ENCODE measurements at places on chromosomes 4 and X.

- no peak for DNase-seq
These were observed 70.8 kb downstream of the RGS12 start for GRCh38 chr4:3363411-3364141.

GRCh38 chrX:44025555-44025954 lies 52.4 kb upstream of the NDP start:
- peak; percentile 61 for DNase-seq

GRCh38 chr4:169741569-169741968 lies 16.2 kb downstream of the HPF1 start:
- no peak for DNase-seq

- DNase-seq, result no peak
These were observed 4.6 kb upstream of the CDKL2 start for GRCh38 chr4:75634951-75635350.

GRCh38 chr4:170875868-170876267 lies 786.1 kb upstream of the AADAT start:
- DNase-seq, result no peak

DNA sequence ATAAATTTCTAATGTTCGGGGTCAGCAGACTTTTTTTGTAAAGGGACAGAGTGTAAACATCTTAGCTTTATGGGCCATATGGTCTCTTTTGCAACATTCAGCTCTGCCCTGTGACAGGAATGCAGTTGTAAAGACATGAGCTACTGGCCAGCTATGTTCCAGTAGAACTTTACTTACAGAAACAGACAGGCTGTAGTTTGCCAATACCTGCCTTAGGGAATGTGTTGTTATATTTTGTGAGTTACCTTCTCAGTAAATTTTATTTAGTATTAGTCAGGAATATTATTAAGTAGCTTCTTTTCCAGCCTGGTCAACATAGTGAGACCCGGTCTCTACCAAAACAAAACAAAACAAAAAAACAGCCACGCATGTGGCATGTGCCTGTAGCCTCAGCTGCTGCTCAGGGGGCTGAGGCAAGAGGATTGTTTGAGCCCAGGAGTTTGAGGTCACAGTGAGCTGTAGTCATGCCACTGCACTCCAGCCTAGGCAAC lies 48.7 kb downstream of the HTT start:
- no peak for DNase-seq

DNA sequence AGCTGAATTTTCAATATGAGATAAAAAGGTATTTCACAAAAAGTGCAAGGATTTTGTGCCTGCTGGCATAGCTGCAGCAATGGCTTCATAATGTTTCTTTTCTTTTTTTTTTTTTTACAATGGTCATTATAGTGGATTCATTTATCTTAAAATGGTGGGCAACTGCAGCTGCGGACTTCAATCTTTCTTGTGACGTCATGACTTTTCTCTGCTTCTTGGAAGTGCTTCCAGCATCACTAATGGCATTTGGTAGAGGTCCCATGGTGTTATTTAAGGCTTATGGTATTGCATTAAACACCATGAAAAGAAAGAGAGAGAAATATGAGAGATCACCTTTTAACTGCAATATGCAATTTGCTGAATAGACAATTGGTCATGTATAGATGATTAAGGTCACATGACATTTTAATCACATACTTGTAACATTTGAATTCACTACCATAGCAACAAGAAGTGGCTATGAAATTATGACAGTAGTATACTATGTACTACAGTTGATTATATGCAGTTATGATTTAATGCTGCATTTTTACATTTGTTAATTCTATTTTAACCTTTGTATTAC lies 684.0 kb upstream of the AADAT start:
- DNase-seq, result no peak

DNA sequence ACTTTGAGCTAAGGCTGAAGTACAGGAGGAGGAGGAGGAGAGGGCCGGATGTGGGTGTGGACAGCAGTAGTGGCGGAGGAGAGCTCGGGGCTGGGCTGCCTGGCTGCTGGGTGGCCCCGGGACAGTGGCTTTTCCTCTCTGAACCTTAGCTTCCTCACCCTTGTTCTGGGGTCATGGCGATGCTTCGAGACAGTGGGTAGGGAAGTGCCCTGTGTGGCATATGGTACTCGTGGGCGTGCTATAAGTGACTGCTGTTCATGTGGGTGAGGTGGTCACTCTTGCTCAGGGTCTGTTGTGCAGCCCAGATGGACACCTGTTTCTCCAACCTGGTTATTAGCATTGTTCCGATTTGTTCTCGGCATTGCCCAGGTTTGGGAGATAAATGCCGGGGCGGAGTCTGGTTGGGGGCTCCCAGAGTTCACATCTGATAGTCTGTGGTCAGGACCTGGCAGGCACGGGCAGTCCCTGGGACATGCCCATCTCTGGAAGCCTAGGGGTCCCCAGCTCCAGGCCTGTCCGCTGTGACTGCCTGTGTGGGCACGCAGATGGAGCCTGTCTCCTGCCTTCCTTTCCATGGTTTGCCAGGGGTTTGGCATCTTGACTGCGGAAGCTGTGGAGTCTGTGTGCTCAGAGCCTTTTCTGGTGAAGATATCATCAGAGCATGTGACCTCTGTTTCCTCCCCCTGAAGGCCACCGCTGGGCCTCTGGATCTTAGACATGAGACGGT lies 4.9 kb upstream of the CPZ start:
- DNase-seq, result no peak

- no peak for DNase-seq
These were observed 74.0 kb downstream of the FANCB start for GRCh38 chrX:14798805-14799397.

DNA sequence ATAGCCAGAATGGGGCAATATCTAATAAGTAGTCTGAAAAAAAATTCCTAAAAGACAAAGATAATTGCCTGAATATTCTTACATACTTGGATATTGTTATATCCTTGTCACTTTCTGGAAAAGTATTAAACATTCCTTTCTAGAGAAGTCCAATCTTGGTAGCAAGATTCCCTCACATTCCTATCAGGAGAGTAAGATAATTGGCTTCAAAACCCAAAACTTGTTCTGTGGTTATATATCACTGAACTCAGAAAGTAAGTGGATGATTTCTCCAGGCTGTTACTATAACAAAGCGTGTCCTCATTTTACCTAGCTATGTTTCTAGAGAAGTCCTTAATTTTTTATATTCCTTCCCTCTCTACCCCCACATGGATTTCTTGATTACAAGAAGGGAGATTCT lies 46.0 kb upstream of the TEX13A start:
- DNase-seq, result no peak

DNA sequence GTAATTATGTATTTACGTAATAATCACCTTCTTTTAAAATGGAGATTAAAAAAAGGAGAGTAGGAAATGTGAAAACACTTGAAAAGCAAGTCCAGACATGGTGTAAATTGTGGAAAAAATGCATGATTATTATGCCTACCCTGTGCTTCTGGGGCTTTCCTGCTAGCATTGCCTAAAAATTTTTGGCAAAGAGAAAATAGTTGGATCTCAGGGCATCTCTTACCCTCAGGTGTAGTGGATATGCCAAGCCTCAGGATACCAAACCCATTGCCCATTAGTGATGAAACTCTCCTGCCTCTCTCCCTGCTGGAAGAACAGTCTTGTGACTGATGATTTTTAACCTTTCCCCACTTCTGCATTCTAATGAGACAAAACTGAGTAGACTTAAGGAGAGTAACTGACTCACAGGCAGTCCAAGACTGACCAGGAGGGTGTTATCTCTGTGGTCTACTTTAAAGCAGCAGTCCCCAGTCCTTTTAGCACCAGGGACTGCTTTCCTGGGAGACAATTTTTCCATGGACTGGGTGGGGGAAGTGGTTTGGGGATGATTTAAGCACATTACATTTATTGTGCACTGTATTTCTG lies 174.6 kb downstream of the ZNF330 start:
- DNase-seq, result peak; percentile 8

DNA sequence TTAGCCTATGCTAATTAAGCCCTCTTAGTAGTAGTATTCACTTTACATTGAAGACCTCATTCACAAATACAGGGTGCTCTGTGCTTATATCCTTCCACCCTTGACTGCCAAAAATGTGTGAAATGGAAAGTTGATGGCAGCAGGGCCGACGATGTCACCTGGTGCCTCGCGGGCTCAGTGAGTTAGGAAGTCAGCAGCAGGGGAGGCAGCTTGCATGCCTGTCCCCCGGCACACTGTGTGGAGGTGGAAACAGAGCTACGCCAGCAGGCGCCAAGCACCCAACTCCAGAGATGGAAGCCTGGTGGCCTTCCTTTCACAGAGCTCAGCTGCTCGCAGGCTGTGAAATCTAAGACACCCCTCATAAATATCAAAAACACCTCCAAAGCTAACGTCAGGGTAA lies 8.4 kb downstream of the MSL3 start:
- DNase-seq, result no peak

- no peak for DNase-seq
These were observed 12.7 kb downstream of the MAML3 start for GRCh38 chr4:140141210-140141835.

- DNase-seq, result no peak
These were observed 107.9 kb downstream of the MMRN1 start for GRCh38 chr4:90002441-90003062.

DNA sequence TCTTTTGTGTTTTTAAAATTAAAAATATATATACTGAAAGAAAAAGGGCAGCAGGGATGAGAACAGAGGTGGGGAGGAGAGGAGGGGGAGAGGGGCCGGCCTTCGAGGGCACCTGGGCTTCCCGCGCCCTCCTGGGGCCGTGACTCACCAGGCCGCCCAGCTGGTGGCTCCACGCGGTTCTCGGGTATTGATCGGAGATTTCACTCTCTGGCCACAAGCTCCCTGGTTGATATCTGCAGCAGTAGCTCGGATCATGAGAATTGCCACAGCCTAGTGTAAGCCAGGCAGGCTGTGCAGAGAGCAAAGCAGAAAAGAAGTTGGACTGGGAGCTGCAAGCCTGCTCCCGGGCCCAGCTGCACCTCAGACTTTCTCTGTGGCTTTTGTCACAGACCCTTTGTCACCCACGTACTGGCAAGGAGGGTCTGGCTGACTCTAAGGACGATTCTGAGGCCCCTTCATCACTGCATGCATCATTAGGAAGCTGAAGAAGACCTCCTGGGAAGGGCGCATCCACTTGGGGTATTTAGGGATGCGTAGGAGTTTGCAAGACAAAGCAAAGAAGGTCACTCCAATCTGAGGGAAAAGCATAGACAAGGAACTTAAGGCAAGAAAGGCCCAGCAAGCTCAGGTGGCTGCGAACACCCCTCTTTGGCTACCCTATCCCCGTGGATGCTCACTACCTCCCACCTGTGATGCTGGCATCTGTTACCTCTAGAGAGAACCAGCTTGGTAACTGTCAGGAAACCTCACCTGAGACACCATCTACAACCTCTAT lies 71.7 kb downstream of the CPZ start:
- DNase-seq, result no peak

- no peak for DNase-seq
These were observed 2309.8 kb downstream of the PCDH7 start for GRCh38 chr4:33029976-33030375.
